Renal pelvis (tissue), 12 donors: ENCODE measurements at places on chromosomes 5 and 9. TPM values are rescaled to one million over a fixed set of nuclear protein-coding genes. Genes with fewer than 3 reads are reported as not detected.

GRCh38 chr5:173315495-173316338 lies 12.5 kb downstream of the STC2 start:
- DNase-seq: peak; percentile 76

Gene PKD2L2
- 0.58 TPM for polyA plus RNA-seq

- no peak for DNase-seq
These were observed 8.4 kb downstream of the DBN1 start for GRCh38 chr5:177465044-177465443.

GRCh38 chr5:97127727-97128126 lies 14.7 kb downstream of the LIX1 start:
- DNase-seq: no peak

Gene PLPP6
- 16.2 TPM for polyA plus RNA-seq

DNA sequence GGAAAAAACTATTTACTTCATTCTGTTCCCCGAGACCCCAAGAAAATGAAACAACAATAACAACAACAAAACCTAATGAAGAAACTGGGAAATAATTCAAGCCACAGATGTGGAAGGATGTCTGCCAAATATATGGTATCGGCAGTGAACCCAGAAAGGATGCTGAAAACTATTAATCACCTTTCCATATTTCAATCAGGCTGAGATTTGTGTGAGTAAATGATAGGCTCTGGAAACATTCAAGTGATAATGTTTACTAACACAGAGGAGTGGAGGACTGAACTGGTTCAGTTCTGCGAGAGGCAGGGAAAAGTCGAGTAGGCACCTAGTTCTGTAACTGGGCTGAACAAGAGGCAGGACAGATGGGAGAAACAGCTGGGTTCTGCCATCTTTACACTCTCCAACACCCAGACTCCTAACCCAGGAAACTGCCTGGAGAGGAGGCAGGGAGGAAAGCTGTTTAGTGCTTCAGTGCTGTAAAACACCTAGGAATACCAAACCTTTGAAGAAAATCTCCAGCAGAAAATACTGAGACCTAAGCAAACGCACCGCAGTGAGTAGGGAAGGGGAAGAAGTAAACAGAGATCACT lies 96.8 kb upstream of the GNA14 start:
- no peak for DNase-seq

Gene PCSK1
- 0.18 TPM for polyA plus RNA-seq

Gene TMEM174
- polyA plus RNA-seq: 22.4 TPM

Gene TBCA
- 291 TPM for polyA plus RNA-seq

Gene ACTBL2
- not detected for polyA plus RNA-seq

DNA sequence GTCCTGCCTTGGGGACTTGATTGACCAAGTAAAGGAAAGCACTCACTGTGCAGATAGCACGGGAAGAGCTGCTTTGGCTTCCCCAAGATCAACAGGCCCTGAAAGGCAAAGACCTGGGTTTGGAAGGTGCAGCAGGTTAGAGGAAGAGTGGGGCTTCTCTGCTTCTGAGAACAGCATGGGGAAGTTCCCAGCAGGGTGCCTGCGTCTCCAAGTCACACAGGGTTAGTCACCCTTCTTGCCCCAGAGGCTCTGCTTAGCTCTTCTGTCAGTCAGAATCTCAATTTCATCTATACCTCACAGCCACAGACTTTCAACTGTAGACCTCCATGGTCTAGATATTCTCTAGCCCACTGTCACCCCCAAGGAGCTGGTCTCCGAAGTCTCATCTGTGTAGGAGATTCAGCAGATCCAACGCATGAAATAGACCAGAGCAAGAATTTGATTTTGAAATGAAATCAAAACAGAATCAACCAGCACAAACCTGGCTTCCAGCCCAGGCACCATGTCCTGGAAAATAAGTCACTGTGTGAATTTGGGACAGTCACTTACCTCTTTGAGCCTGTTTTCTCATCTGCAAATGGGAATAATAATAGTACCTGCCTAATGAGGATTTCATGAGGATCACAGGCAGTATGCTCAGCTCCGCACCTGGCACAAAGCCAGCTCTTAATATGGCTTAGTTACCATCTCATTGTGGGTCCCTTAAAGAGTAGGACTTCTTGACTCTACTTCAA lies 64.0 kb downstream of the SFXN1 start:
- no peak for DNase-seq

- DNase-seq: no peak
These were observed 1.9 kb downstream of the PLPP6 start for GRCh38 chr9:4663956-4664355.

DNA sequence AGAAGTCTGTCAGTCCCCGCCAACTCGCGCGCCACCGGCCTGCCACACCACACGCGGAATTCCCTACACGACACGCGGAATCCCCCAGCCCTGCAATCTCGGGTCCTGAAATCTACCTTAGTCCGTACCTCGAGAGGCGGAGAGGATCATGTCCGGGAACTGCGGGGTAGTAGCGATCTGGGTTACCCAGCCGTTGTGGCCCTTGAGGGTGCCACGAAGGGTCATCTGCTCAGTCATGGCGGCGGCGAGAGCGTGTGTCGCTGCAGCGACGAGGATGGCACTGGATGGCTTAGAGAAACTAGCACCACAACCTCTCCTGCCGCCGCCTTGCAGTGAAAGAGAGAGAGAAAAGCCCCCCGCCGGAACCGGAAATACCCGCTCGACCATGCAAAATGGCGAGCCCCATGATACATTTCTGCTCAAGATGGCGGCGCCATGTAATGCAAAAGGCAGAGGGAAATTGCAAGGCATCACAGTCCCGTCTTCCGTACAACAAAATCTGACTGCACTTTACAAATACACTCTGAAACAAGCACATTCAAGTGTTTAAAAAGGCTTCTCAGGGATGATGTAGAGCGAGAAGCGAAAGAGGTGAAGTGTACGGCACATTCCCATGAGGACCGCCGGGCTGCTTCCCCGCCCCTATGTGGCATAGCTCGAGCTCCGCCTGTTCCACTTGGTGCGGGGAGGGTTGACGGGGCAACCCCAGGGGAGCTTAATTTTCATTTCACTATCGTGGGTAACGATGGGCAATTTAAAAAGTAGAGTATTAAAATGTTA lies at the start of gene RACK1:
RACK1 (minus strand) TSS at position 343 of the 780 bp plus-strand sequence; CDS start at position 237, 106 bp downstream.
- peak; percentile 95 for DNase-seq

Gene BHMT2
- polyA plus RNA-seq: 35.1 TPM

Gene PPP3R2
- 0.10 TPM for polyA plus RNA-seq

Gene CDH6
- 49.5 TPM for polyA plus RNA-seq

DNA sequence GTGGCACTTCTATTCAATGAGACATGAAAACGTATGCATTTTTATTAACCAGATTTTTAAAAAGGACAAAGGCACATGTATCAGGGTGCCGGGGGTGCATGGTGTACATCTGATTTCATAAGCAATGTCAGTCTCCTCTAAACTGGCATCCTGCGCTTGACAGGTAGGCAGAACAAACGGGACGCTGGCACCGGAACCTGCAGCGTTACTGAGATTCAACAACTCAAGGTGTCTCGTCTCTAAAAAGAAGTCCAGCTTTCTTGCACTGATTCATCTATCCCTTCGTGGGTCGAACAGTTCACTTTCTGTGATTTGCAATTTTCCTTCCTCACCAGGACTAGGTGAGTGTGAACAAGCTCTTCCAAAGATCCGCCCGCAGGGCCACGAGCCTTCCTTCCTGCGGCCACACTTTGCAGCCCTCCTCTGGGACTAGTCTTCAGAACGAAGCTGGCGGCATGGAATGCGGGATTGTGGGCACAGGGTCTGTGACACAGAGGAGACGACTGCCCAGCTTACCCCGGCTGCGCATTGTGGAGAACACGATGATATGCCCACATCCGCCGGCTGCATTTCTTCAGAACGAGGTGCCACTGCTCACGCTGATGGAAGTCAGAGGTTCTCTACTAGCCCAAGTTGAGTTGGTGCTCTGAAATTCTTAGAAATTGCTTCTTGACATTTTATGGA lies 7.2 kb downstream of the SLC6A3 start:
- DNase-seq: no peak

DNA sequence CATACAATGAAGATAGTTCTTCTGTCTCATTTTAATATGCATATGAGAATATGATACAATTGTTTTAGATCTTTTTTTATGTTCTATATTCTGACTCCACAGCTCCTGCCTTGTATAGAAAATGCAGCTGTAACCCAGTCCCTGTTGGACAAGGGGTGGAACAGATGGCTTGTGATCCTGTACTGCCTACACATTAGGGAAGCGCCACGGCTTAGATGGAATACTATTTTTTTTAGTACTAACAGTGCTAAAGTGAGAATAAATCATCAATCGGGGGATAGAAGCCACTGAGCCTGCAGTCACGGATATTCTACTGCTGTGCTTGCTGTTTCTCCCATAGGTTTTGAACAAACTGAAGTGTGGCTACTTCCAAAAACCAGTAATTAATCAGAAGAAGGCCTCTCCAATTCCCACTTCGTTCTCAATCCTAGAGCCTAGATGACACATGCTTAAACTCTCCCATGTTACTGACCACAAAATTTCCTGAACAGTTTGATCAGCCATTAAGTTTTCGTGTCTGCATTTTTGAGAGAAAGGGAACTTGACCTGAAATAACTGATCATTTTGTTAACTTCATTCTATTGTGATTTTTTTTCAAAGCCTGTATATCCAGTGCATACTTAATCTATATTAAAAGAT lies 150.3 kb downstream of the CDH18 start:
- DNase-seq: no peak

- peak; percentile 27 for DNase-seq
These were observed 1126.7 kb upstream of the CDH9 start for GRCh38 chr5:28165096-28165495.

Gene ZNF474
- polyA plus RNA-seq: 0.69 TPM

- DNase-seq: no peak
These were observed 26.1 kb downstream of the IDNK start for GRCh38 chr9:83649080-83649479.

GRCh38 chr9:37919956-37920335 lies 16.0 kb upstream of the SLC25A51 start:
- DNase-seq: no peak

Gene EMB
- polyA plus RNA-seq: 3.5 TPM

- DNase-seq: no peak
These were observed 21.4 kb upstream of the OTULINL start for GRCh38 chr5:14560091-14560595.

Gene ANXA1
- polyA plus RNA-seq: 19.5 TPM

DNA sequence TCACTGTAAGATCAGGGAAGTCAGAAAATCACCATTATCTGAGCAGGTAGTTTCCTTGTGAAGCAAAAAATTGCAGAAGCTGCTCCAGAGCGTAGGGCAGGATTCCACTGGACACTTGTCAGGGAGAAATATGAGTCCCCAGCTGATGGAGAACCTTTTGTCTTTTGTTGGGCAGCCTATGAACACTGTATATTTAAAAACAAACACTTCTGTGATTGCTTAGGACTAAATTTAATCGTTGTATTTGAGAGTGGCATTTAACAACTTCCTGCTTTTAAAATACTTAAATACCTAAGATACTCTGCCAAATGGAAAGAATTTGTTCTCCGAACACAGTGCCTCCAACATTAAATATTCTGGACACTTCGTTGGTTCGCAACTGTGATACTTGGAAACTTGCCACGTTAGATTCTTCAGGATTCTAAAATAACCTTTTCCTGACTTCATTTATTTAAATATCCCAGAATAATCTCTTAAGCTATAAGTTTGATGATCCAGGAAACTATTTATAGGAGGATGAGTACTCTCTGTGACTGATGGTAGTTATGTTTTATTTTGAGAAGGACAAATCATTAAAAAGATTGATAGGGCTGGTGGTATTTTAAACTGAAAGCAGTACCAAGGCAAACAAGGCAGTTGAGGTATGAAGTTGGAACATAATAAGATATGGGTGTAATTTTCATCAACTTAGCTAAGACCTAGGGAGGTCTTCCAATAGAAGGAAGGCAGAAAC lies 2.7 kb upstream of the HSPA4 start:
- DNase-seq: no peak

- DNase-seq: peak; percentile 29
These were observed 98.6 kb downstream of the YTHDC2 start for GRCh38 chr5:113612060-113612496.

DNA sequence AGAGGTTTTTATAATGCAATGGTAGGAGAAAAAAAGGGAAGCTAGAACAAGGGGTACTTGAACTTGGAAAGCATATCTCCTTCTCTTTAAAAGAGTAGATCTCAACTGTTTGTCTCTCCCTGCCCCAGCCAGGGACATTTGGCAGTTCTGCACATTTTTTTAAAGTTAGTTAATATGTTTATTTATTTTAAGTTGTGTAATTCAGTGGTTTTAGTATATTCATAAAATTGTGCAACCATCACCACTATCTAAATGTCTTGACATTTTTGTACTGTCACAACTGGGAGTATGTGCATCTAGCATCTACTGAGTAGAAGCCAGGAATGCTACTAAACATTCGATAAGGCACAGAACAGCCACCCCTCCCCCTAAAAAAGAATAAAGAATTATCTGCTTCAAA lies 103.5 kb upstream of the DPYSL3 start:
- no peak for DNase-seq
